ENCODE measurements at places on chromosomes 1 and 21. TPM values are rescaled to one million over a fixed set of nuclear protein-coding genes. Genes with fewer than 3 reads are reported as not detected.

LCE1F gene
- not detected for total RNA-seq

SIPA1L2 gene
- total RNA-seq = 6.2 TPM

FAM167B gene
- total RNA-seq = not detected

GRCh38 chr21:42356650-42357049, 5.9 kb upstream of the TFF2 start:
- DNase-seq = no peak

- no peak for DNase-seq
Measured at GRCh38 chr21:14559102-14559501, 13.0 kb upstream of the SAMSN1 start.
